ENCODE measurements at places on chromosomes 4 and X. TPM values are rescaled to one million over a fixed set of nuclear protein-coding genes. Genes with fewer than 3 reads are reported as not detected.

Gene GYPA
- total RNA-seq, result not detected

Gene IL21
- not detected for total RNA-seq

Gene TMEM255A
- total RNA-seq, result 0.87 TPM

Gene COPS4
- total RNA-seq, result 73.2 TPM

Gene MID1
- total RNA-seq, result 18.3 TPM

Gene TMEM175
- 88.2 TPM for total RNA-seq

Gene TCEAL6
- total RNA-seq, result 54.4 TPM

Gene ANKRD17
- total RNA-seq, result 68.9 TPM

Gene NDNF
- total RNA-seq, result 3.3 TPM

Gene HMGN5
- 105 TPM for total RNA-seq

Gene ZNF182
- 6.1 TPM for total RNA-seq

Gene AKAP14
- total RNA-seq, result 50.3 TPM

Gene SPATA4
- 88.7 TPM for total RNA-seq

Gene LPAR4
- 0.94 TPM for total RNA-seq

Gene SLC9B1
- total RNA-seq, result 23.4 TPM

Gene POU3F4
- total RNA-seq, result not detected

Gene C4orf51
- total RNA-seq, result 1.3 TPM

Gene HADH
- 65.6 TPM for total RNA-seq

Gene AFP
- total RNA-seq, result not detected

Gene STOX2
- 15.2 TPM for total RNA-seq

Gene MAGEB1
- total RNA-seq, result 59.4 TPM

Gene SCML2
- total RNA-seq, result 15.2 TPM

Gene SSX2
- total RNA-seq, result 5.6 TPM

Gene TLR7
- 0.08 TPM for total RNA-seq

Measured in testis (tissue), 5 donors.